ENCODE measurements at places on chromosomes 3 and 15. TPM values are rescaled to one million over a fixed set of nuclear protein-coding genes. Genes with fewer than 3 reads are reported as not detected.

Gene ZNF860
- total RNA-seq, result not detected

DNA sequence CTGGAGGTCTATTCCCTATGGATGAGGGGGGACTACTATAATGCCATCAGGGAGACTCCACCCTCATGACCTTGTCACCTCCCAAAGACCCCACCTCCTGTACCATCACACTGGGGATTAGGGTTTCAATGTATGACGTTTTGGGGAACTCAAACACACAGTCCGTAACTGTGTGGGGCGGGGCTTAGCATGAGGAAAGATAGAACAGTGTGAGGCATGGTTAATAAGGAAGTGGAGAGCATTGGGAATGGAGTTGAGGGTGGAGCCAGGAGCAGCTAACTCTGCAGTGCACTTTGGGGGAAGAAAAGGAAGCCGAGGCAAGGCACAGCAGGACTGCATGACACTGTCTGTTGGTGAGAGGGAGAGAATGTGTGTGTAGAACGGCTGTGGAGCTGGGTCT lies 90.9 kb upstream of the AGBL1 start:
- DNase-seq, result no peak

Gene BTLA
- total RNA-seq, result 47.5 TPM

DNA sequence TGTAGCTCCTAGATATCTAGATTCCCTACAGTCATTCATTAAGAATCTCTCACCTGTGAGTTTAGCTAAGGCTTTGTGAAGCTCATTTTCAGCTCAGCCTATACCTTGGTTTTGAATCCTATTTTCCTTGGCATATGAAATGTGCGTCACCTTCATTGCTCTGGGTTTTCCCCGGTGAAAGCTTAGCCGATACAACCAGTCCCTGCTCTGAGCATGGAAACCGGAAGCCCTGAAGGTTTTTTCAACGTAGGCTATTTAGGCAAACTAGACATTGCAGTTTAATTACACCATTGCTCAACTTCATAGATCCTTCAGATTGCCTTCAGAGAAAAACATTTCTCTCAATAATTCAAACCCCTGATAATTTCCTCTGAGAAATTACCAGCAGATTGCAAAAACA lies 206.8 kb upstream of the TPRG1 start:
- DNase-seq, result no peak

GRCh38 chr15:25246641-25247406 lies 192.0 kb downstream of the UBE3A start:
- DNase-seq, result no peak

DNA sequence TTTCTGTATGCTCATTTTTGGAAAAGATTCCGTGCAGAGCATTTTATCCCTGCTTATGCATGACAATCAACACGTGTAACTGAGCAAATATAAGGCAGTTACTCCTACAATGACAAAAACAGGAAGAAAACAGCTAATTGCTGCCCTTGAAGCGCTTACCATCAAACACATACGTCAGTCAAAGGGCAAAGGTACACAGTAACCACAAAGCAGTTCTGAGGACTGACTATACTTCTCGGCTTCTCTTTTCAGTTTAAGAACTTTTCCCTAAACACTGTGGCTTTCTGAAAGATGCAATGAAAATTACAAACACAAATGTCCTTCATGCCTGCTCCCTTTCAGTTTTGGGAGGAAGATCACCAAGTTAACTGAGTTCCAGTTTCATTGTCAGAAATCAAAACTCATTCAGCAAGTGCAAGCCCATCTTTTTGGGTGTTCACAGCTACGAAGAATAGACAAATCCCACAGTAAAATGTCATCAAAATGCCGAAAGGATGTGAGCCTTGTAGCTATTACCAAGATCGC lies 602.8 kb downstream of the FOXP1 start:
- DNase-seq, result no peak

Measured in activated CD4-positive, alpha-beta T cell treated with anti-CD3 and anti-CD28 coated beads, Interleukin-2, amount 10 ng/mL, durations not matched to agents 7 days and 5 days (primary cell).